ENCODE measurements at places on chromosomes 13 and 19.
A peak's percentile ranks its signal among the peaks of the same experiment; 100 is the strongest.

DNA sequence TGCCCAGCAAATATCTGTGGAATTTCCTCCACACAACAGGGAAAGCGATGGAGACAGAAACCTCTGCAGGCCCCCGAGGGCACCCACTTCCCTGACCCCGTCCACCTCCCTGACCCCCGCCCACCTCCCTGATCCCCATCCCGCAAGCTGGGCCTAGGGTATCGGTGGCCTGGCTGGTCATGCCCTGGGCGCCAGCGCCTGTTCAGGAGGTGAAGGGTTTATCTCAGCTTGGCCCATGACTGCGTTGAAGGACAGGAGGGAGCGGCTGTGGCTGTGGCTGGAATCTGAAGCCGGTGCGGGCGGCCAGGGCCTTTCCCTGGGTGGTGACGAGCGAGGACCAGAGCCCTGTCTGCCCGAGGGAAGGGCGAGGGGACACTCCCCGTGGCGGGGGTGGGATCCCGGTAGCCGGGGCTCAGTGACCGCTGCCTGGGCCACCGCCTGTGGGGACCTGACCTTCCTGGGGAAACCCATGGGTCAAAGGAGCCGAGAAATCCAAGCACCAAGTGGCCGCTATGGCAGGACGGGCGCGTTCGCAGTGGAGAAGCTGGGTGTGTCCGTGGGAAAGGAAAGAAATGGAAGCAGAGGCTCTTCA lies 20.7 kb downstream of the GAS6 start:
- DNase-seq, result no peak

GRCh38 chr19:41796901-41797300 lies 514 bp downstream of the CEACAM3 start:
- DNase-seq, result no peak

GRCh38 chr19:708154-709143 lies at the start of gene PALM:
Gene PALM, plus strand, starts transcription at chr19:708935. Its CDS starts 212 bp downstream, at chr19:709147.
- DNase-seq, result peak; percentile 59

DNA sequence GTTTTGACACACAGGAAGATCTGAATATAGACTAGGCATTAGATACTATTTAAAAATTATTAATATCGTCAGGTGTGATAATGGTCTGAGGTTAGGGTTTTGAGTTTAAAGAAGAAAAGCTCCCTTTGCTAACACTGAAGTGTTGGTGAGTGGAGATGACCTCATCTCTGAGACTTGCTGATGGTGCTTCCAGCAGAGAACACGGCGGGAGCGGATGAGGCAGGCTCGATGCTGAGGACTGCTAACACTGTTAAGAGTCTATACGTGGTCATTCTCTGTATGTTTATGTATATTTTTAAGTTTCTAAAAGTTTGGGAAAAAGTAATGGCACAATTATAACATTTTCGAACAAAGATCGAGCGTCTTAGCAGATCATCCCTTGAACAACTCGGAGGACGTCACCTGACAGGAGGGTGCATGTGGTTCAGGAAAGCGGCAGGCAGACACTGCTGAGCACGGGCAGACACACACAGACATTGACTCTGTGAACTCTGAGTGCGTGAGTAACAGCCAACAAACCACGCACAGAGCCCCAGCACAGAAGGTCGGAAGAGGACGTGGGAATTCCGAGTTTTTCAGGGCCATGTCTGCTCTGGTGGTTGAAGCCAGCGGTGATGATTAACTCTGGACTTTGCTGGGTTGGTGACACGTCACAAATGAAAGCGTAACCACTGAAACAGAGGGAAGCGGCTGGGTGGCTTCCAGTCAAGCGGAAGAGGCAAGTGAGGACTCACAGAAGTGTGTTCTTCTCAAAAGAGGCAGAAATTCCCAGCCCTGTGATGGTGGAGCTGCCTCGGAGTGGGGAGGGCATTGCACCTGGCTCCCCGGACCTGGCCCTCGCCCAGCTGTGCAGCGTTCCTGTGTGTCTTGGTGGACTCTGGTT lies 91.9 kb upstream of the TEX29 start:
- DNase-seq, result no peak

- no peak for DNase-seq
Observed at GRCh38 chr19:55552620-55553019, 7.3 kb upstream of the SBK3 start.

DNA sequence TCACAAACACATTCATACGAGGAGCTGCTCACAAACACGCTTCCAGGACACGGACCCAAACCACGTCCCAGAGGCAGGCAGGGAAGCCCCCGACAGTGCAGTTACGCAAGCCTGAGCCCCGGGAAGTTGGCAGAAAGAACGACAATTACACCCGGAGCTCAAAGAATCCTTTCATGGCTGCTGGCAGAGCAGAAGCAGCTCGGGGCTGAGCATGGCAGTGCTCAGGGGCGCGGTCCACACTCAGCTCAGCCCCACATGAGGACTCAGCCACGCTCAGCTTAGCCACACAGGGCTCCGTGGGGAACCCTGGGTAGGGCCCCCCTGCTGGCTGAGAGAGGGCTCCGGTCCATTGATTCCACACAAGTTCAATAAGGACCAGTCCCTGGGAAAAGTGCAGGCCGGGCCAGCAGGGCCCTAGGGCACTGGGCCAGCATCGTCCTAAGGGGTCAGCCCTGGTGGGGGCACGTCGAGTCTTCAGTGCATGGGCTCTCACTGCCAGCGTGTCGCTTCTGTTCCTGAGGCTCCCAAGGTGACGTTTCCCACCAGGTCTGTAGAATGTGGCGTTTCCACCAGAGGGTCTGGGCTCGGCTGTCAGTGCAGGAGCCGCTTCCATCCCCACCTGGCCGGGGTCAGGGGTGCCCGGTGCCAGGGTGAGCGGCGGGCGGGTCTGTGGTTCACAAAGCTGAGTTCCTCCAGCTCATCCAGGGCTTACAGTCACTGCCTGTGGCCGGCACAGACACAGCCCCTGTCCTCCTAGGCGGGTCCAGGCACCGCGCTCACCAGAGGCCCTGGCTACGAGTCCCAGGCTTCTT lies 23.1 kb downstream of the GAS6 start:
- DNase-seq, result peak; percentile 71

GRCh38 chr19:32457571-32458158 lies 52.1 kb downstream of the DPY19L3 start:
- no peak for DNase-seq

DNA sequence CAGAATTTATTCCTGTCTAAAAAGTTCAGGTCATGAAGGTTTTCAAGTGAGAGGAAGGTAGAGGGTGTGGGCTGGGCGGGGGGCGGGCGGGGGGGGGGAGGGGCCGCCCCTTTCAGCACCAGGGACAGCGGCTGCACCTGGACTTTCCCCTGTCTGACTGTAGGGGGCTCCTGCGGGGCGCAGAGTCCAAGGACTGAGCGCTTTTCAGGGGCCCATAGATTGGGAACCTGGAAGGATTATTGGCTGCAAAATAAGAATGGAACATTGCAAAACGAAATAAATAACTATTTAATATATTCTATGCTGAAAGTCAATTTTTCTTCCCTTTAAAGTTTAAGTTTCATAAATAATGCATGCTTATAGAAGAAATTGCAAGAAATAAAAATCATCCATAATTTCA lies 8.9 kb upstream of the CYP4F3 start:
- DNase-seq, result no peak

DNA sequence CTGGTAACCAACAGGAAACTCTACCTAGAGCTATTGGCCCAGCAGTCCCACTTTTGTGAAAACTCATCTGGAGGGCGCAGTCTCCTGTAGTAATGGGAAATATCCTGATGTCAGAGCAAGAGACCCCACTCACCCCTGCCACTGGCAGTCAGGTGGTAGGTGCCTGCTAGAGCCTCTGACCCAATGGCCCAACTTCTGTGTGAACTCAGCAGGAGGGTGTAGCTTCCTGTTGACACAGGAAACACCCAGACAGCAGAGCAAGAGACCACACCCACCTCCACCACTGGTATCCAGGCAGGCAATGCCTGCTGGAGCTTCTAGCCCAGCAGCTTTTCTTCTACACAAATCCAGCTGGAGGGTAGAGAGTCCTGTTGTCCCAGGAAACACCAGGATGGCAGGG lies 1176.8 kb upstream of the PRR20A start:
- no peak for DNase-seq

- no peak for DNase-seq
Observed at GRCh38 chr13:42981317-42981716, 10.7 kb downstream of the EPSTI1 start.

DNA sequence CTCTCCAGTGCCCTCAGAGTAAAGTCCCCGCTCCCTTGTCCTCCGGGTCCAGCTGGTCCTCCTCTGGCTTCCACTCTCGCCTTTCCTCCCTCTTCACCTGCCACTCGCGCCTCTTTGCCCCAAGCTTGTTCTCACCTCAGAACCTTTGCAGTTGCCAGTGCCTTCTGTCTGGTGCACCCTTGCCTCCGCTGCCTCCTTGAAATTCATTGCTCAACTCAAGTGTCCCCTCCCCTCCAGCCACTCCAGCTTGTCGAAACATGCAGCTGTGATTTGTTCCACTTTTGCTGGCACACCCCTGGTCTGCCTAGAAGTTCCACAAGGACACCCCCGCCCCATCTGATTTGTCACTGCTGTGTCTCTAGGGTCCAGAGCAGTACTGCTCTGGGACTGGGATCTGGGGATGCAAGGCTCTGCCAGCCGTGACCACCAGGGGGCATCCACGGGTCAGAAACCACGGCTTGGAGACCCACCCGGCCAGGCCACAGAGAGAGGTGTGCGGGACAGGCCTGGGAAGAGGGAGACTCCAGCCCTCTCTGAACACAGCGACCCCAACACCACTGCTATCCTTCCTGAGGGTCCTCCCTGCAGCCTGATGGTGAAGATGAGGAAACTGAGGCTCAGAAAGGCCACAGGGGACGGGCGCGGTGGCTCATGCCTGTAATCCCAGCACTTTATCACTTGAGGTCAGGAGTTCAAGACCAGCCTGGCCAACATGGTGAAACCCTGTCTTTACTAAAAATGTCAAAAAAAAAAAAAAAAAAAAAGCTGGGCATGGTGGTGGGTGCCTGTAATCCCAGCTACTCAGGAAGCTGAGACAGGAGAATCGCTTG lies 49.9 kb downstream of the AP1M1 start:
- DNase-seq, result peak; percentile 92

DNA sequence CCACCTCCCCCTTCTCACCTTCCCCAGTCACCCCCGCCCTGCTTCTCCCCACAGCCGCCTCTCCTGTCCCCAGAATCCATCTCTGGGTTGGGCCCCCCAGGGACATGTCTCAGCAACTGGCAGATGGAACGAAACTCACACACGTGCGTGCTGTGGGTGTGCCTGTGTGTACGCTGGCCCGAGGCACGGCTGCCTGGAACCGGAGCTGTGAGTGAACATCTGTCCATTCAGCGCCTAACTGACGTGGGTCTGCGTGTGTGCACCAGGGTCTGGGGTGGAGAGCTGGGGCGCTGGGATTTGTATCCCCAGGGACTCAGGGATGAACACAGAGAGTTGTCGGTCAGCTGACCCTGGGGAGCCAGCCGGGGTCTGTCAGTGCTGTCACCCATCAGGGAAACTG lies 752 bp upstream of the HAS1 start:
- DNase-seq, result peak; percentile 60

DNA sequence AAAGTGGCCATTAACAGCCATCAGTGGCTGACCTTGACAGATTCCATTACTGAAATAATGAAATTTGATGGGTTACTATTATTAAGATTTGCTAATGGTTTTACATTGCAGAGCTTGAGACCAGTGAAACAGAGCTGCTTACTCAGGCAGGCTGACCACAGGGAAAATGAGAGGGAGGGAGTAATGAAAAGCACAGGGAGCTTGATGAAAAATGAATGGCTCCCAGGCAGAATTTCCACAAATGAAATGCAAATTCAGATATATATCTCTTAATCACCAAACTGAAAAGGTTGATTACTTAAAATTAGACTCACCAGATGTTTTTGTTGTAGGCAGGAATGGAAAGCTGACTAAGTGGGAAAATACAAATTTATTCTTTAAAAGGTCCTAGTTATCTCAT lies 36.1 kb downstream of the HTR2A start:
- DNase-seq, result no peak

DNA sequence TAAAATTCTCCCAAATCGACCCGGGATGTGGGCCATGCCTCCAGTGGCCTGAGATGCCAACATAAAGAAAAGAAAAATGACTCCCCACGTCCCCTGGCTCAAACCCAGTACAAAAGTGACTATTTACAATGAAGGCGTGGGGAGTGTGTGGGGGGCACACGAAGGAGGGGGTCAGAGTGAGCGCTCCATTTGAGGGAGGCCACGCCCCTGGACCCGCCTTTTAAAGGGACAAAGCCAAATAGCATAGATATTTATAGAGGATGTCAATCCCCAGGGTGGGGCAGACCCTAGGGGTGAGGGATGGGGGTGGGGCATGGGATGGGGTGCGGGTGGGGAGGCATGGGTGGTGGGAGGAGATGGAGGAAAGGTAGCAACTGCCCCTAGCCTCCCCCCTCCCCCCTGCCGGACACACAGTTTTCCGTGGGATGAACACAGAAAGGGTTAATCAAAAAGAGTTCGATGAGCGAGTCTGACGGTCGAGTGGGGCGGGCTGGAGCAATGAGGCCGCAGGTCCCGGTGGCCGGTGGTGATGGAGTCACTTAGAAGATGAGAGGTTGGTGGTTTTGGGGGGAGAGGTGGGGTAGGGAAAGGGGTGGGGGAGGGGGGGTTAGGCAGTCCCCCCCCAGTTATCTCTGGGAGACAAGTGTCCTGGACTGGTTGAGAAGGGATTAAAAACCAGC lies 20.1 kb upstream of the NANOS2 start:
- DNase-seq, result no peak

DNA sequence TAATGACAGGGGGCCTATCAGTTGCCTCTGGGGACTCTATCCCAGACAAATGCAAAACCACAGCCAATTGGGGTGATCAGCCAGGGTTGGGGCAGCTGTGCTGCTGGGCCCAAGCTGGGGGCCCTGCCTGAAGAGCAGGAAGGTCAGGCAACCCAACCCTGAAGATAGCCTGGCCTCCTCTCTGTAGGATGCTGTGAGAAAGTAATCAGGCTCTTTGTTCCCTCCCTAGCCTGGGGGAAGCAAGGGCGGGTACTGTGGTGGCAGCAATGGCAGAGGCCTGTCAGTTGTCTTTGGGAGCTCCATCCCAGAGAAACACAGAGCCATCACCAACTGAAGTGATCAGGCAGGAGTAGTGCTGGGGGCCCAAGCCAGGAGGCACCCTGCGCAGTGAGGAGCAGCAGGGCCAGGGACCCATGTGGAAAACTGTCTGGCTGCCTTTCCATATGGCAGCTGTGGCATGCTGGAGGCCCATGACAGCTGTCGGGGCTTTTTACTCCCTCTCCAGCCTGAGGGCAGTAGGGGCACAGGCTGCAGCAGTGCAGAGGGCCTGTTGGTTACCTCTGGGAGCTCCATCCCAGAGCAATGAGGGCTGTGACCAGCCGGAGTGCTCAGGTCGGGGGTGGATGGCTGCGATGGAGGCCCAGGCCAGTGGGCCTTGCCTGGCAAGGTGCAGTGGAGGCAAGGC lies 73.6 kb upstream of the ATP12A start:
- DNase-seq, result no peak

- DNase-seq, result no peak
Observed at GRCh38 chr13:112774829-112775565, 85.2 kb downstream of the ATP11A start.

- no peak for DNase-seq
Observed at GRCh38 chr13:113648216-113648610, 9.8 kb downstream of the ATP4B start.

Measured in femur (tissue), 1 donor.